ENCODE measurements at places on chromosomes 5 and 9.

- peak; percentile 65 for DNase-seq
Measured at GRCh38 chr9:33446946-33447798, at the start of gene AQP3. TSS of gene AQP3 (minus strand) at chr9:33447593. CDS start at chr9:33447530, 63 bp downstream.

GRCh38 chr5:54742417-54742891 is 224.9 kb downstream of the SNX18 start:
- DNase-seq, result no peak

GRCh38 chr5:142817949-142818431 is 47.8 kb downstream of the ARHGAP26 start:
- no peak for DNase-seq

DNA sequence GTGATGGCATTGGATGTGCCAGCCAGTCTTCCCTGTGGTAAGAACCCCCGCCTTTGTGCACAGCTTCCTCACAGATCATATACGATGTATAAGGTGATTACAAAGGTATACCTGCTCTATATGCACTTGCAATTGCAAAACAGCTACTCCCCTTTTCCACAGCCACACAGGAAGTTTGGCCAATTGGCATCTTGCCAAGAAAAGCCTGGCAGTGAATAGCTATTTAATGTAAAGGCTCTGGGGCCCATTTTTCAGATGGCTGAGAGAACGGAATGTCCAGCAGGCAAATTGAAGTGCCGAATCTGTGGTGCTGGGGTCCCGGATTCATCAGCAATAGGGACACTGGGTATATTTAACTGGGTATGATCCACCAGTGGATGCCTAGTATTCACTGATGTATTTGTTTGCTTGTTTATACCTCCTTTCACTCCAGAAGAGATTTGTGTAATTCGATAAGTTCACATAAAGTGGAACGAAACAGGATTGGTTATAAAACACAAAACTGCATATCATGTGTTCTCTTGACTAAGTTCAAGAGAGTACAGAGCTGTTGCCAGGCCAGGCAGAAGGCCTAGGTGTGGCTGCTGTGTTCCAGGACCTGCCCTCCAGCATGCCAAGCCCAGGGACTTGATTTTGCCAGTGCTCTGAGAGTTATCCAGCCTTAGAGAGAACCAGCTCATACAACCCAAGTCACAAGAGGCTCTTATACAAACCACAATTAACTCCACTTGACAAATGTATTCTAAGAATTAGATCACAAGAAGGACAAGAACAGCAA is 27.7 kb upstream of the GABRP start:
- DNase-seq, result peak; percentile 4

DNA sequence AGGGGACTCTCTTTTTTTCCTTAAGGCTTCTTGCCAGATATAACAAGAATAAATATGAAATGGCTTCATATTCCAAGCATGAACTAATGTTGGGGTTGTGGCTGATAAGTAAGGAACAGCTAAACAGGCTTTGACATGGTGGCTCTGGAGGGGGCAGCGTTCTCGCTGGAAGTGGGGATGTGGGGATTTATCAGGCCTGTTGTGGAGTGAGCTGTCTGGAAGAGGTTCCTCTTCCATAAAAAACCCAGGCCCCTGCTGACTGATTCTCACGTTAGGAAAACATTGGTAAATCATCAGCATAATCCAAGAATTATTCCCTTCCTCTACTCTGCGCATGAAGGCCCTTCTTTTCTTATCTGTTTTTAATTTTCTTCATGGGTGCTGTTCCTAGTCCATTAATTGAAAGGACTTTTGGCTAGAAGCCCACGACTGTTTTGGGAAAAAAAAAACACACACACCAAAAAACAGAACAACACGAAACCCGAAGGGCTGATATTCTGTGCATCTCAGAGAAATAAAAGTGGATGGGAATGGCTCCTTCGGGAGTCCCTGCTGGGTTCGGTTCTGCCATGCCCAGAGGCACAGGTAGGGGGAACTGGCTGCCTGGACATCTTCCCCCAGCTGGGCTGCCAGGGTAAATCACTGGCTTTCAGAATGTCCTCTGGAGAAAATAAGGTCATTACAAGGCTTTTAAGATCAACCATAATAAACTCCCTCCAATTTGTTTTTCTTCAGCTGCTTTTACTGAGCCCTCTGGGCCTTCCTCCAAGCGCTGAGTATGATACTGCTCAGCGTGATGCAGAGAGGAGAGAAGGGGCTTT is 297.0 kb downstream of the SLIT3 start:
- DNase-seq, result no peak

GRCh38 chr9:92324431-92324830 is 719 bp downstream of the NOL8 start:
- DNase-seq, result no peak

GRCh38 chr9:117704024-117704575 is at the start of gene TLR4:
TSS of gene TLR4 (plus strand) at chr9:117704403. CDS start at chr9:117704473, 70 bp downstream.
- DNase-seq, result no peak

GRCh38 chr5:156025656-156026055 is 301.3 kb upstream of the SGCD start:
- peak; percentile 82 for DNase-seq

DNA sequence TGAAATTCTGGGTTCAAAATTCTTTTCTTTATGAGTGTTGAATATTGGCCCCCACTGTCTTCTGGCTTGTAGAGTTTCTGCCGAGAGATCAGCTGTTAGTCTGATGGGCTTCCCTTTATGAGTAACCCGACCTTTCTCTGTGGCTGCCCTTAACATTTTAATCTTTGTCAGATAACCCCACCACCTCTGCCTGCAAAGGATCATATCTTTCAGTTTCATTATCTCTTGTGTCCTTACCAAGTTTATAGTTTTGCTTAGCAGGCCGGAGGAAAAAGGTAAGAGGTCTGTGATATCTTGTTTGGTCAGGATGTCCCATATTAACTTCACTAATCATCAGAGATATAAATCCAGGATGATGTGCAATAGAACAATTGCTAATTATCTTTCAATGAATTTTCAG is 970.2 kb upstream of the TYRP1 start:
- DNase-seq, result no peak

GRCh38 chr5:155260798-155261197 is 247.2 kb downstream of the KIF4B start:
- DNase-seq, result peak; percentile 86

DNA sequence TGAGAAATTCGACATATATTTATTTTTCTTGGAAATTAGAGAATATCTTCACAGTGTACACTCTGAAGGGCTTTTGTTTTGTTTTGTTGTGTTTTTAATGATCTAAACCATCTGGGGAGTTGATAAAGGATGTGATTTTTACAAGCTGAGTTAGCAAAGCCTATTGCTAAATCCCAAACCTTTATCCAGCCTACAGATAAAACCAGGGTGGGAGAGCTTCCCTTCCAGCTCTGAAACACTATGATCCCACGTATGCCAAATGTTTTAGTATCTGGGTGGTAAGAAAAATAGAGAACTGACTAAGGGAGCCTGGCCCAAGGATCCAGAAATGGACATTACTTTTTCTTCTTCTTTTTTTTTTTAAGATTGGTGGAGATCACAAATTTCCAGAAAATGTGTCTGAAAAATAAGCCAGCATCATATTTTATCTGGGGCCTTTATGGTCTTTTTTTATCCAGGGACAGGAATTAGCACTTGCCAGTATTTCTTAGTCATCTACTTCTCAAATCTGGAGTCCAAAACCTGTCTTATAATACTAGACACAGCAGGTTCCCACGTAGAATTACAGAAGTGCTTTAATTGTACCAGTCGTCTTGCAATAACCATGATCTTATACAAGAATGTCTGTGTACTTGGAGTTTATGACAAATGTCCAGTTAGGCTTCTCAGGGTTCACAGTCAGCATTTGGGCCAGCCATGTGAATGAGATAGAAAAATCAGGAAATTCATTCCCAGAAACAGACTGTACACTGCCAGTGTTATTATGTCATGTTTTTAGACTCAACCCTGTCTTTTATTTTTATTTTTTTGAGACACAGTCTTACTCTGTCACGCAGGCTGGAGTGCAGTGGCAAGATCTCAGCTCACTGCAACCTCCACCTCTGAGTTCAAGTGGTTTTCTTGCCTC is 290.8 kb upstream of the MPDZ start:
- DNase-seq, result no peak

- no peak for DNase-seq
Measured at GRCh38 chr9:28056006-28056405, 482.7 kb upstream of the C9orf72 start.

- DNase-seq, result no peak
Measured at GRCh38 chr5:756171-756570, 28.4 kb downstream of the ZDHHC11B start.

- no peak for DNase-seq
Measured at GRCh38 chr5:127041571-127041970, 11.2 kb upstream of the MARCHF3 start.

GRCh38 chr9:104868687-104869404 is 59.1 kb downstream of the ABCA1 start:
- DNase-seq, result peak; percentile 83

GRCh38 chr5:132773601-132774355 is 3.3 kb downstream of the SEPTIN8 start:
- peak; percentile 87 for DNase-seq

DNA sequence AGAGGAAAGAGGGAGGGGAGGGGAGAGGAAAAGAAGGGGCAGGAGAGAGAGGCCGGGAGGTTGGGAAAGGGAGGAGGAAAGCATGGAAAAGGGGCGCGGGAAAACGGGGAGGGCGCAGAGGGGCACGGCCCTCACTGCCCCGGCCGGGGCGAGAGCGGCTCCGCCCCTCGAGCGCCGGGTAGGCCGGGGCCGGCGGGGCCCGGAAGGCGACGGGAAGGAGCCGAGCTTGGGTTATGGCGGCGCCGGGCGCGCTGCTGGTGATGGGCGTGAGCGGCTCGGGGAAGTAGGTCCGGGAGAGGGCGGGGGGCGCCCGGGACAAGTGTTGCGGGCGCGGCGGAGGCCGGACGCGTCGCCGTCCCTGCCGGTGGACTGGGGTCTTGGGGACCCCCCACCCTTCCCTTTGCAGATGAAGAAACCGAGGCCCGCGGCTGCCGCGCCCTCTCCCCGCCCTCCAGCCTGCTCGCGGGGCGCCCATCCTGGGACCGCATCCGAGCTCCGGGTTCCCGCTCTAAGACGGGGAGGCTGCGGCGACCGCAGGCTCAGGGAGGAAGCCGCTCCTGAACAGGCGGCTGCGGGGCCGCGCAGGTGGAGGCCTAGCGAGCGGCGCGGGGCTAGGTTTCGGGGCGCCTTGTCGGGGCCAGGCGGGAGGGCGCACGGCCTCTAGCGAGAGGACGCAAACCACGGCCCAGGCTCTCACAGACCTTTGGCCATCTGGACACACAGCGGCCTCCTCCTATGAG is at the start of gene IDNK:
Gene IDNK, plus strand, starts transcription at position 205 of the 740 bp plus-strand sequence. Its CDS starts 29 bp downstream, at position 234.
- DNase-seq, result no peak

GRCh38 chr9:92736563-92737215 is 27.9 kb downstream of the BICD2 start:
- no peak for DNase-seq

DNA sequence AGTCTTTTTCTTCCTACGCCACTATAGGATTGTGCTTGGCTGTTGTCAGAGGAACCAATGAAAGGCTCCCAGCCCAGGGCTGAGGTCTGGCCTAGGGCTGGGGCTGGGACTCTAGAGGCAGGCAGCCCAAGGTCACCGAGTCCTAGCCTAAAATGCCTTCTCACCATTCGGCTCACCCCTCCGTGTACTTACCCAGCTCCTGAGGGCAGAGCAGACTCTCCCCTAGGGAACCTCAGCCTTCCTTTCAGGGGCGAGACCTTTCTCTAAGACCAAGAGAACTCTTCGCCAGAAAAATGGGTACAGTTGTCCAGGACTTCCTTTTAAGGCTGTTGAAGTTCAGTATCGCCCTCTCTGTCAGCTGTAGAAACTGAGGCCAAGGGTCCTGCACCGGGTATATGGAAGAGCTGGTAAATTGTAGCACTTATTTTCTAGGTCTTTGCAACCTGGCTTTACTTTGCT is 1.7 kb upstream of the SPRY4 start:
- no peak for DNase-seq

DNA sequence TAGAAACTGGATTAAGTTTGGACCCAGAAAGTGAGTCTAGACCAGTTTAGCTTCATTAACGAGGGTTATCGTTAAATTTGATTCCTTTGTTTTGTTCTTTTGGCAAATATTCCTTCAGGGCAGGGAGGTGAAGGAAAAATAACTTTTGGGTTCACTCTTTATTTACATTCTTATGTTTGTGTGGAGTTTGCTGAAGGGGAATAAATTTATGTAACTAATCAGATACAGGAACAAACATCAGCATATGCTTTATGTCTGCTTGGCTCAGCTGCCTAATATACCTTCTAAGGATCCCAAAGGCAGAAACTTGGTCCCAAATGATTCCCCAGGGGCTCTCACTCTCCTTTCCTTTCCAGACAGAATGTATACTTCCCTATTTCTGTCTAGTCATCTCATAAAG is 132.4 kb downstream of the MCTP1 start:
- DNase-seq, result no peak

DNA sequence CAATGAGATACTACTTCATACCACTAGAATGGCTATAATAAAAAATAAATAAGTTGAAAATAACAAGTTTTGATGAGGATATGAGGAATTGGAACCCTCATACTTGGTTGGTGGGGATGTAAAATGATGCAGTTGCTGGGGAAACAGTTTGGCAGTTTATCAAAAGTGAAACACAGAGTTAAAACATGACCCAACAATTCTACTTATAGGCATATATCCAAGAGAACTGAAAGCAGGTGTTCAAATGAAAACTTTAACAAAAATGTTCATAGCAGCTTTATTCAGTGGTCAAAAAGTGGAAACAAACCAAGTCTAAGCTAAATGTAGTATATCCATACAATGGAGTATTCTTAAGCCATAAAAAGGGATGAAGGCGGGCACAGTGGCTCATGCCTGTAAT is 13.1 kb upstream of the LHFPL2 start:
- no peak for DNase-seq

DNA sequence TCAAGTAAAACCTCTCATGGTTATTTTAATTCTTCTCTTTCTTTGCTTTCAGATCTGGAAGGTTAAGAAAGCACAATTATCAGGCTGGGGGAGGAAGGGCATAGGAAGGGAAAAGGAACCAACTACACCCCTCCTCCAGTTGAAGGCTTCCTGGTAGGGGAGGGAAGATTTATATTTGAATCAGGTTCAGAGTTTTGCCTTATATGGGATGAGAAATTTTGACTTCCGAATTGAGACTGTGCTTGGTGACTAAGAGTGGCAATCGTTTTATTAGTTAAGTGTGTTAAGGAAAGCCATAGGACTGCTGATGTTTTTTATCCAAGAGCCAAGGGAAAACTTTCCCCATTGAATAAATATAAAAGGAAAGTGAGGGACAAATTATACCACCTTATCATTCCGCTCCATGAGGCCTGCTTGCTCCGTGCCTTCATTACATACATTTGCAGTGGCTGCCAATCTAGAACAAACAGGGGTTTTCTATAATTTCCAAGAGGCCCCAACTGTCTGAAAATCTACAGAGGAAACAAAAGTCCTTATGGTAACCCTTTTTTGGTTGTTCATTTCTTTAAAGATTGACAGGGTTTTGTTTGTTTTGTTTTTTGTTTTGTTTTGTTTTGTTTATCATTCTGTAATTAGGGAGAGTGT is 115.7 kb upstream of the EPB41L4A start:
- no peak for DNase-seq

- peak; percentile 99 for DNase-seq
Measured at GRCh38 chr9:136219276-136219675, 14.3 kb upstream of the LHX3 start.

- no peak for DNase-seq
Measured at GRCh38 chr5:131258733-131259132, 5.1 kb upstream of the CDC42SE2 start.

Data from NCI-H524 (cell line).